HS-5 (cell line): ENCODE measurements at places on chromosomes 1 and 21.

DNA sequence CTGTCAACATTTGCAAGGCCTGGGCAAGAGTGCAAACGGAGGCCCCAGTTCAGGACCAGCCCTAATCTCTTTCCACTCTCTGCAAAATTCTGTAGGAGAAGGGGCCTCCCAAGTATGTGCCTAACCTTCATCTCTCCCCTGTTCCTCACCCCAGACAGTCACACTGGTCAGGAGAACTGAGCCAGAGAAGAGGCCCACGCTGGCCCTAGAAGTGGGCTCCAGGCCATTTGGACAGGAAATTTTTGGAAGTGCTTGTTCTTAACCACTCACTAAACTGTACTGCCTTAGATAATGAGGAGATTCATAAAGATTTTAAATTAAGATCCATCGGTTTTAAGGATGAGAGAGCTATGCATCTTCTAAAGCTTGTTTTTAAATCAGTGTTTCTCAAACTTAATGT is 129.7 kb upstream of the ADGRL2 start:
- no peak for DNase-seq

- no peak for DNase-seq
These were observed at the start of gene ACOT11 for GRCh38 chr1:54547601-54548388. Gene ACOT11, plus strand, starts transcription at chr1:54548228. Its CDS starts 82 bp downstream, at chr1:54548310.

DNA sequence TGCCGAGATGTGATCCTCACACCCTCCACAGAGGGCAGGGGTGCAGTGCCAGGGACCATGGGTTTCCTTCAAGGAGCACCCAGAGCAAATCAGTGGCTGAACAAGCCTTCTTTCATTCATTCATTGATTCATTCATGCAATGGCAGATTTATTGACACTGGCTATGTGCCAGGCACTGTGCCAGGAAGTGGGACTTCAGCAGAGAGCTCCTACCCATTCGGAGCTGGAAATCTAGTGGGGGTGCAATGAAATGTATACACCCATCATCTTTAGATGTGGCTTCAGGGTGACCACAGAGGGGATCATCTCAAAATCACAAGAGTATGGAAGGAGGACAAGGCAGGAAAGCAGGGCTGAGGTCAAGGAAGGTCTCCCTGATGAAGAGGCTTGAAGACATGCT is 18.9 kb downstream of the SLC6A9 start:
- no peak for DNase-seq

DNA sequence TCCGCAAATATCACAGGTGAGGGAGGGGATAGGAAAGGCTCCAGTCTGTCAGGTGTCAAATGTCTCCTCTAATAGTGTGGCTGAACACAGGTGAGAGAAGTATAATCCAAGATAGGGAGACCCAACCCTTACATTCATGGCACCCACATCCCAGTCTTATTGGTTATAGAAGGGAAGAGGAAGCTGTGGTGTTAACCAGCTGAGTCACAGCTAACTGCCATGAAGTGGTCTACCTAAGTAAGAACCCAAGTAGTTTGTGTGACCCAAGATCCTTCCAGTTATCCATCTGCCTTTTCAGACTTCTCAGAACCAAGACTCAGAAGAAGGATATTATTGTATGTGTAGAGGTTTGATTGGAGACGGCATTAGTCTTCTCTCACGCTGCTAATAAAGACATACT is 37.1 kb downstream of the DDAH1 start:
- no peak for DNase-seq

GRCh38 chr1:156929596-156930238 is 9.3 kb downstream of the LRRC71 start:
- no peak for DNase-seq

- DNase-seq, result no peak
These were observed 15.5 kb downstream of the EEIG2 start for GRCh38 chr1:108575375-108575774.

DNA sequence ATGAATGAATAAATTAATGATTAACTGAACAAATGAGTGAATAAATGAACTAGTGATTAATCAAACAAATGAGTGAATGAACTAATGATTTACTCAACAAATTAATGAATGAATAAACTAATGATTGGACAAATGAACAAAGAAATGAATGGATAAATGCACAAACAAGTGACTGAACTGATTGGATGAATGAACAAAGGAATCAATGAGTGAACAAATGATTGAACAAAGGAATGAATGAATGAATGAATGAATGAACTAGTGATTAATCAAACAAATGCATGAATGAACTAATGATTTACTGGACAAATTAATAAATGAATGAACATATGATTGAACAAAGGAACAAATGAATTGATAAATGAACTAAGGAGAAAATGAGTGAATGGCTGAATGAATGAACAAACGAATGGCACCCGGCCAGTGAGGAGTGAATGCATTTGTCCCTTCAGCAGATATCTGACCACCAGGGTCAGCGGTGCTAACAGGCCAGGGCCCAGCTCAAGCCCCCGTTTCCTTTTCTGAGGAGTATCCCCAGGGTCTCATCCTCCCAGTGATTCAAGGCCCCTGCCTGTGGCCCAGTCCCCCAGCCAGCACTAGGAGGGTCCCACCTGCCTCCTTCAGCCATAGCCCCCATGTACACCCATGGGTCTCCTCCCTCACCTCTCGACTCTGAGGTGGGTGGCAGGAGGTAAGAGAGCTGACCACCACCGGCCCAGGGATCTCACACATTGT is 49.9 kb downstream of the WNT9A start:
- DNase-seq, result no peak

DNA sequence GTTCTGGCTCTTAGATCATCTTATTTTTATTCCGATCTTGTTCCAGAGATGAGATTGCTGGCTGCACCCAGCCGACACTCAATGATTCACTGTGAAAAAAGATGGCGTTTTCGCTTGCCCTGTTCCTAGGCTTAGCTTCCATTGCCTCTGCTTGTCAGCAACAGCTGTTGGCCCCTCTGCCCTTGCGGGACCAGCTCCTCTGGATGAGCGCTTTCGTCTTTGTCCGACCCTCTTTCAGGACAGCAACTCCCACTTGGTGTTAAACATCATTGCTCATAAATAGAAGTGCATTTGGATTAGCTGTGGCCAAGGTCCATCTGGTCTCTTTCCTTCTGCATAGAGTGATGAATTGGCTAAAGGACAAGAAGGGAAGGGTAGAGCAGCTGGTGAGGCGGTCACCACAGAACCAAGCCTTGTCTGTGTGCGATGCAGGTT is 43.5 kb upstream of the SCCPDH start:
- DNase-seq, result no peak

DNA sequence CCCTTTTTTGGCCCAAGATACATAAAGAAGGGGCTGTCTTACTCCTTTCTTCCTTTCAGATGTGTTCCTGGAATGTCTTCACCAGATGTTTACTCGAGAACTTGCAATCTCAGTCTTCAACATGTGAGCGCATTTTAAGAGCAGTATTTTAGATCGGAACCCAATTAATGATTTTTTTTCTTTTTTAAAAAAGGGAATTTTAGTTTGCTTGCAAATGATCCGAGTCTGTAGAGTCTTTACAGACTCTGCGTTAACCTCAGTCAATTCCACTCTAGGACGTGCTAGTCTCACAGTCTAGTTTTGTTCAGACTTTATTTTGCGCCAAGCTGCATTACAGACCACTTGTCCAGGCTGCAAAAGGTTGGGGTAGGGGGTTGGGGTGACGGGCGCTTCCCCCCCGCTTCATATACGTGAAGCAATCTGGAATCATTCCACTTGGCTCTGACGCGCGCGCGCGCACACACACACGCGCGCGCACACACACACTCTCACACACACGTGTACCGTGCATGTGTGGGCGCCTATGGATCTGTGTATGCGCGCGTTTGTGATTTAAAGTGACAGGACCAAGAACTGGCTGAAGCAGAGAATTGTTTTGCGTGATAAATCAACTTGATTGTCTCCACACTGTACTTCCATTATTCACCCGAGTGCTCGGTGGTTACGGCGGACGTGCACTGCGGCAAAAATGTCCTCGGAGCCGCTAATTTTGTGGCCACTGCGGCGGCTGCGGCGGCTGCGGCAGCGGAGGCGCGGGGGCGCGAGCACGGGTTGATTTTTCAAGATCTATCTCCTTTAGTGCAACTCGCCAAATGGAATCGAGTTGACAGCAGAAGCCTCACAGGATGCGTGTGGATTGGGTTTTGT is 25.6 kb upstream of the NFIA start:
- no peak for DNase-seq

- no peak for DNase-seq
These were observed 198.6 kb upstream of the EDN2 start for GRCh38 chr1:41682845-41683625.

DNA sequence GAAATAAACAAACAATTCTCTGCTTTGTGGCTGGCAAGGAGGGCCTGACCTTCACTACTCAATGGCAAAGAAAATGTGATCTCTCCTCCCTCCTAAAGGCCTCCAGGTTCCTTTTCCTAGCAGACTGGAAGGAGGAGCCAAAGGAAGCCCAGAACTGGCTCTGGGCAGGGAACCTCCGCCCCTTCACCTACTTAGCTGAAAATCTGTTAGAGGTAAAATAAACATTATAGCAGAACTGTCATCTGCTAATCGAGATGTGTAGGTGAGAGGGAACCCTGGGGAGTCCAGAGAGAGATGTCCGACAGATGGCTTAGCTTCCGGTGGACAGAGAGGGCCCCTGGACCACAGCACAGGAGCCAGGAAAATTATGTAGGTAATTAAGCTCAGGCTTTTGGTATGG is 75.2 kb upstream of the KCNA3 start:
- no peak for DNase-seq

- peak; percentile 92 for DNase-seq
These were observed 160.9 kb upstream of the UBE2U start for GRCh38 chr1:64042331-64043100.

- DNase-seq, result no peak
These were observed 16.6 kb downstream of the ANGPTL3 start for GRCh38 chr1:62613890-62614289.

GRCh38 chr1:197781968-197782721 is 6.9 kb upstream of the DENND1B start:
- no peak for DNase-seq

DNA sequence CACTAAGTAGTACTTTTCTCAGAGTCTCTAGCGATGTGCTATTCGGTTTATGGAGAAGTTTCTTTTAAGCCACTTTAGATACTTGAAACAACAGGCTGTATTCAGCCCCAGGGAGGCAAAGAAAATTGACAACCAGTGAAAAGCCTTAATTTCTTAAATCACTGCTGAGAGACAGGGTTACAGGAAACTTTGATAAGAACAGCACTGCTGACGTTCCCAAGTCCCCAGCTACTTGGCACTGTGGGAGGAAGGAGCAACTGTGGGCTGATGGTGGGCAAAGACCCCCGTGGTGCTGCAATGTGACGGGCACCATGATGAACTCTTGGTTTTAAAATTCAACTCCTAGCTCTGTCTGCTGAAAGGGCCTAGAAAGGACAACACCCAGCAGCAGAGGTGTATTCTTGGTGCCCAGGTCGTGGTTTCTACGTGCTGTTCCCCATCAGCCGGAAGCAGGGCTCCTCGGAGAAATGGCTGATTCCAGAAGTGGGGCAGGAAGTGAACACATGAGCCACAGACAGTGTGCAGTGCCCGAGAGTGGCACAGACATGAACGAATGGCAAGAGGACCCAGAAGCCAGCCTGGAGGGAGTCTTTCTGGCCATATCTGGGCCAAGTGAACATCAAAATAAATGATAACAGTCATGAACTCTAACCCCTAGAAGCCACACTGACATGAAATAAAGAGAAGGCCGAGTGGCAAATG is 5.3 kb downstream of the PTTG1IP start:
- no peak for DNase-seq

DNA sequence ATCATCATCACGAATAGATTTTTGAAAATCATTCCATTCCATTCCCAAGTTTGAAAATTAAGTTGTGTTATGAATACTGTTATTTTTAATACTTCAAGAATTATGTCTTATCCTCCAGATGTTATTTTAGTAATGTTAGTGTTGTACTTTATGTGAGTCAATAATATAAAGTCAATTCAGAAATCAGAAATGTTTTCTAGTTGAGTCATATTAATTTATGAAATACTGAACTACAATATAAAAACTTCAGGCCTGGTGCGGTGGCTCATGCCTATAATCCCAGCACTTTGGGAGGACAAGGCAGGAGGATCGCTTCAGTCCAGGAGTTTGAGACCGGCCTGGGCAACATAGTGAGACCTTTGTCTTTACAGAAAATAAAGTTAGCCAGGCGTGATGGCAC is 38.4 kb upstream of the GPR25 start:
- DNase-seq, result no peak

- DNase-seq, result peak; percentile 76
These were observed 56.9 kb upstream of the TMPRSS2 start for GRCh38 chr21:41564871-41565274.

GRCh38 chr1:112618114-112618720 is 724 bp downstream of the ST7L start:
- DNase-seq, result no peak

DNA sequence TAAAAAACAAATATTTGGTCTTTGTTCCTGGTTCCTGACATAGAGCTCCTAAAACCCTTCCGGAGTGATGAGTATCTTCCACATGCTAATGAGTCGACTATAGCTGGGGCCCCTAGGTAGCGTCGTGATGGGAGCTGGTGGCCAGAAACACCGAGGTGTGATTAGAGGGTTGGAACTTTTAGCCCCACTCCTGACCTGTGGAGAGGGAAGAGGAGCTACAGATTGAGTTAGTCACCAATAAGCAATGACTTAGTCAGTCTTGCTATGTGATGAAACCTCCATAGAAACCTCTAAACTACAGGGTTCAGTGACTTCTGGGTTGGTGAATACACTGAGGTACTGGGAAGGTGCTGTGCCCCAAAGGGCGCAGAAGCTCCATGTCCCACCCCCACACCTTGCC is 30.1 kb upstream of the PLD5 start:
- no peak for DNase-seq

GRCh38 chr1:11752359-11753088 is 9.5 kb upstream of the C1orf167 start:
- DNase-seq, result no peak

DNA sequence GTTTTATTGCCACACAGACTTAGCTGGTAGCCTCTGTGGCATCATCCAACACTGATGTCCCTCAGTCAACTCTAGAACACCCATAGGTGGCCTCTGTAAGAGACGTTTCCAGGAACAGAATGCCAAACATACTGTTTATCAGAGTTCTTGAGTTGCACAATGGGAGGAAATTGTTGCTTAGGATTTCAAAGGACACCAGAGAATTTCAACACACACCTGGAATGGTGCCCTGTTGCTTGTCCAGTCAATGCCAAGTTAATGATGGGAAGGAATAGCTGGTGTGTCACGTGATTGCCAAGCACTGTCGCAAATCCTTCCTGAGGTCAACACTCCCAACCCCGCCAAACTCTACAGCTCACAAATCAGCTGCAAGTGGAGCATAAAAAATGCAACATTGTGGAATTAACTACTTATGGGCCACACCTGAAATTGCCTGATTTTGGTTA is 28.6 kb upstream of the DUSP23 start:
- DNase-seq, result peak; percentile 31

- DNase-seq, result no peak
These were observed 7.8 kb upstream of the MUTYH start for GRCh38 chr1:45348020-45348419.

GRCh38 chr1:150094734-150095265 is 27.2 kb downstream of the VPS45 start:
- DNase-seq, result no peak

- DNase-seq, result no peak
These were observed 35.6 kb upstream of the OPRD1 start for GRCh38 chr1:28776341-28776740.

GRCh38 chr1:228697207-228698016 is 37.9 kb upstream of the RHOU start:
- DNase-seq, result no peak
